ENCODE measurements at places on chromosomes 12 and 14.

DNA sequence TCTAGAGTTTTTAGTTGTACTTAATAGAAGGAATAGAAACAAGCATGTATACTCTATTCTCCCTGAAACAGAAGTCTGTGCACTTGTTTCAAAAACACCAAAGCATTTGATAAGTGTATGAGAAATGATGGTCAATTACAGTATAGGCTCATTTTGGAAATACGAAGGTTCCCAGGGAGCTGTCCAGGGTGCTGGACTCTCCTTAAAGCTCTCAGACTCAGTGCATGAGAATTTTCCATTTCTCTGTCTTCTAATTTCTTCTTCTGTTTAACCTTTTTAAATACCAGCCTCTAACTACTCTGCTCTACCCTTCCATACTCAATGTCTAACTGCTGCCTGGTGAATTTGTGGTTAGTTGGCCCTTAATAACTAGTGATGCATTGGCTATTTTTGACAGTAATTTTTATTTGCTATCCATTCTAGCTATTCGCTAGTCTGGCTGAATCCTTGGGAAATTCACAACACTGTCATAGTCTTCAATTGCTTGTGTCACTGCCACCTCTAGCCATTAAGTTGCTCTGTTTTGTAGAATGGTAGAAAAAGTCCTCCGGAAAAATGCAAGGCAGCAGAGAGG, 229.2 kb downstream of the NRXN3 start:
- no peak for DNase-seq

- no peak for DNase-seq
These were observed 49.1 kb upstream of the RGS6 start for GRCh38 chr14:71883094-71883493.

- no peak for DNase-seq
These were observed 34.9 kb upstream of the DDHD1 start for GRCh38 chr14:53187921-53188463.

GRCh38 chr12:4068981-4069669, 195.9 kb upstream of the PARP11 start:
- peak; percentile 0 for DNase-seq

- no peak for DNase-seq
These were observed 39.1 kb downstream of the TSPAN9 start for GRCh38 chr12:3116106-3116844.

GRCh38 chr14:68380329-68380741, 412.5 kb downstream of the ZFP36L1 start:
- DNase-seq = no peak

- no peak for DNase-seq
These were observed 138.5 kb downstream of the ANO6 start for GRCh38 chr12:45354399-45354798.

DNA sequence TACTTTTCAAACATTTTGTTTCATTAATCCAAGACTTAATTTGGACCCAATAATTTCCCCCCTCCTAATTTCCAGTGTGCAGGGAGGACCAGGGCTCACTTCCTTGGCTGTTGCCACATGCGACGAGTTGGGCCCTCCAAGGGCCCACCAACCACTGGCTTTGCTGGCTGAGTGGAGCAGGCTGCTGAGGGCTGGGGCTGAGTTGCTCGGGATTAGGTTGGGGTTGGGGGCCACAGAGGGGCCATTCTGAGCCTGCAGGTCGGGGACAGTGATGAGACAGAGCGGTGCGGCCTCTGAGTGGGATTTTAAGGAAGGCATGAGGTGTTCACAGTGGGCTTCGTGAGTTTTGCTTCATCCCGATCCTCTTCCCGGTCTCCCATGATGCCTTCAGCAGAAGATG, 6.1 kb upstream of the TRAF3 start:
- DNase-seq = no peak

DNA sequence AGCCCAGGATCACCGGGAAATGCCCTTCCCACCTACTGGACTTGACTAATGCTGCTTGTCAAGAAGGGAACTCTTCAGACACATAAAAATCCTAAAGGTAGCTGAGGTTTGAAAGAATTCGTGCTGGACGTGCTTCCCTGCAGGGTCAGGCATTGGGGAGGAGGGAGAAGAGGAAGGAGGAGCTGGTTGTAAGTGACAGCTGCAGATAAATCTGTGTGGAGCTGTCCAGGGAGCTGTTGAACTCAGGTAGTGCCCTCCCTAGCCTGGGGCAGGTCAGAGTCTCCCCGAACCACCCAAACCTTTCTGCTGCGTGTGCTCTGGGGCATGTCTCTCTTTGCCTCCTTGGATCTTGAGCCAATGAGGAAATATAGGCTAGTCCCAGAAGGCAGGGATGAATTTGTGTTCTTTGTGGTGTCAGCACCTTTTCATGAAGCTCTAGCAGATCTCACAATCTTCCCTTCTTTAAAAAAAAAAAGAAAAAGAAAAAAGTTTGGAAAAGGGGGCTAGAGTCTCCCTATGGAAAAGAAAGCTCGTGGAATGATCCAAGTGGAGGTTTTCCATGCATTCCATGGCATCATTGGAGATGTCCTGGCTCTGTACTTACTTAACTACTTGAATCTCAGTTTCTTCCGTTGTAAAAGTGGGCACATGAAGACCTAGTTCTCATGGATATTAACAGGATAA, 23.6 kb upstream of the FOS start:
- DNase-seq = no peak

- no peak for DNase-seq
These were observed 20.1 kb downstream of the EIF5 start for GRCh38 chr14:103354141-103354540.

- no peak for DNase-seq
These were observed 37.5 kb downstream of the NFKBIA start for GRCh38 chr14:35367056-35367372.

GRCh38 chr14:79483477-79484388, 727.6 kb downstream of the DIO2 start:
- no peak for DNase-seq

- DNase-seq = no peak
These were observed 21.8 kb upstream of the SPPL3 start for GRCh38 chr12:120925740-120926563.

DNA sequence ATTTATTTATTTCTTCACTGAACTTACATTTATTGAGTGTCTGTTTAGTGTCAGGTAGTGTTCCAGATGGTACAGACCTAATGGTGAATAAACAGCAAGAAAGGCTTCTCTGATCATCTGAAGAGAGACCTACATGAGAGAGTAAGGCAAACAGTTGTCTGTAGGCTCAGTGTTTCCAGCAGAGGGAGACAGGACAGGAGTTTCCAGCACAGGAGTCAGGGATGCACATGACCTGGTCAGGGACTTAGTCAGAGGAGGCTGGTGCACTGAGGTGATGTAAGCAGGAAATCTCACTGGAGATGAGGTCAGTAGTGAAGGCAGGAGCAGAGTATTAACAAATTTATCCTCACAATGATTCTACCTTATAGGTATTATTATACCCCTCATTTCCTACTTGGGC, 233.2 kb downstream of the MDGA2 start:
- DNase-seq = peak; percentile 81

GRCh38 chr14:52000696-52001095, 11.3 kb downstream of the RTRAF start:
- DNase-seq = no peak

- DNase-seq = no peak
These were observed 36.4 kb upstream of the TUNAR start for GRCh38 chr14:95840094-95840700.
